ENCODE measurements at places on chromosomes 13 and 19.

DNA sequence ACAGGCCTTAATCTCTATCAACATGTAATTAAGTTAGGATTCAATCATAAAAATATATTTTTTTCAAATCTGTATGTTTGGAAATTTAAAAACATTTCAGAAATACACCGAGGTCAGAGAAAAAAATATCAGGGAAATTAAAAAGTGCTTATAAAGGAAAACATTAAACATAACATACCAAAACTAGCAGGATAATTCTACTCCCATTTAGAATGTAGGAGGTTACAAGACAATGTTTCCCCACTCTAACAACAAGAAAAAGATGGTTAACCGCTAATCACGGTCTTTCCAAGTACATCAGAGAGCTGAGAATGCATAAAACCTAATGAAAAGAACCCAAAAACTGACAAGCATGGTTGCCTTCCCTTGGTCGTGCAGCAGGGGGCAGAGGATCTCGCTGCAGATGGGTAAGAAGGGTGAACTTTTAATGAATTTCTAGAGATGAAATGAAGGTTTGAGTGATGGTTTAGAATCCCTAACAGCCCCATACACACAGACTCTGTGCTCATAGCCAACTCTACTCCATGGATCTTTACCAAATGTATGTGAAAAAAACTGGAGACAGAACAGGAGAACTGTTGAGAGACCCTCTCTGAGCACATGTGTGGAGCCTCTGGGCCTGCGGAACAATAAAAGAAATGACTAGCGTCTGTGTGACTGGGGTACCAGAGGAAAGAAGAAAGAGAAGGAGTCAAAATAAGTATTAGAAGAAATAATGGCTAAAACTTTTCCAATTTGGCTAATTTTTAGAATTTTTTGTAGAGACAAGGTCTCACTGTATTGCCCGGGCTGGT, 51.3 kb upstream of the LSM14A start:
- peak; percentile 64 for DNase-seq

DNA sequence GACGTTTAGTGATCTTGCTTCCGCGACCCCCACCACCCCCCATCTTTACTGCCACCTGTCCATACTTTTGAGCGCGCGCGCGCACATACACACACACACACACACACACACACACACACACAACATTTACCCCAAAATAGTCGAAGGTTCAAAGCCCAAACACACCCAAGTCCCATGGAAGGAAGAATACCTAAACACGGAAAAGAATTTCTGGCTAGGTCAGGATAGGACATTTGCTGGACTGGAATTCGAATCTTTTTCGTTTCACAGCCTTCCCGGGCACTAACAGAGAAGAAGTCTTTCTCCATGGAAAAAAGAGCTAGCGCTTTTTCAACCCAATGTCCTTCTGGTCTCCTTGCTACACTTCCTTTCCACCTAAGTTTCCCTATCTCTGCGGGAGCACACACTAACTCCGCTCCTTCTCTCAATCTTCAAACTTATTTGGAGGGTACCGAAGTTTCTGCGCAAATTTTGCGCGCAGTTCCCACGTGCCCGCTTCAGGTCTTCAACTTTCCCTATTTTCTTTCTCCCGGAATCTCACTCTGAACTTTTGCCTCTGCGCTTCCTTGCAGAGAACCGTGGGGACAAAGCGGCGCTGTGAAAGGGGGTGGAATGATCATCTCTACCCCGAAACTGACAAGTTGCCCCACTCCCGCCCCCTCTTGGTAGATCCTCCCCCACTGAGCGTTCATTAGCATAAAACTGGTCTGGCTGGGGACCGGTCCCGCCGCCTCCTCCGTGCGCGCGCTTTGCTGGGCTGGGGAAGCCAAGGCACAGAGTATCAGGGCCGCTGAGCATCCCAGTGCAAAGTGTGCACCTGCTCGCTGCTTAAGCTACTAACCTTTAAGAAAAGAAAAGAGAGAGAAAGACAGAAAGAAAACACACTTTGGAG, 2.7 kb downstream of the DACH1 start:
- DNase-seq, result no peak

GRCh38 chr19:23774524-23774971, 15.9 kb upstream of the ZNF681 start:
- DNase-seq, result no peak

DNA sequence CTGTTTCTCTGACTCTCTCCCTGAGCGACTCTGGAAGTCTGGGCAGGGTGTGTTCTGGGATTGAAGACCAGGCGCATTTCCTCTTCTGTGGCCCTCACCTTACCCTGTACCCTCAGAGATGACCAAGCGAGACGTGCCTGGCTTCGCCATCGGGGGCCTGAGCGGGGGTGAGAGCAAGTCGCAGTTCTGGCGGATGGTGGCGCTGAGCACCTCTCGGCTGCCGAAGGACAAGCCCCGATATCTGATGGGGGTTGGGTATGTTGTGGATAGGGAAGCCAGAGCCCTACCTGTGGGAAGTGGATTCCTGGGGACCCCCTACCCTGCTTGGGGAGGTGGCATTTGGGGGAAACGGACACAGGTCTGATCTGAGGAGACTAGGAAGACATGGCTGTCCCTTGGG, 5.8 kb upstream of the DNM2 start:
- DNase-seq, result no peak

- no peak for DNase-seq
These were observed 471.5 kb downstream of the FGF14 start for GRCh38 chr13:101930331-101930730.

GRCh38 chr19:38204096-38204495, 19.9 kb downstream of the DPF1 start:
- no peak for DNase-seq

DNA sequence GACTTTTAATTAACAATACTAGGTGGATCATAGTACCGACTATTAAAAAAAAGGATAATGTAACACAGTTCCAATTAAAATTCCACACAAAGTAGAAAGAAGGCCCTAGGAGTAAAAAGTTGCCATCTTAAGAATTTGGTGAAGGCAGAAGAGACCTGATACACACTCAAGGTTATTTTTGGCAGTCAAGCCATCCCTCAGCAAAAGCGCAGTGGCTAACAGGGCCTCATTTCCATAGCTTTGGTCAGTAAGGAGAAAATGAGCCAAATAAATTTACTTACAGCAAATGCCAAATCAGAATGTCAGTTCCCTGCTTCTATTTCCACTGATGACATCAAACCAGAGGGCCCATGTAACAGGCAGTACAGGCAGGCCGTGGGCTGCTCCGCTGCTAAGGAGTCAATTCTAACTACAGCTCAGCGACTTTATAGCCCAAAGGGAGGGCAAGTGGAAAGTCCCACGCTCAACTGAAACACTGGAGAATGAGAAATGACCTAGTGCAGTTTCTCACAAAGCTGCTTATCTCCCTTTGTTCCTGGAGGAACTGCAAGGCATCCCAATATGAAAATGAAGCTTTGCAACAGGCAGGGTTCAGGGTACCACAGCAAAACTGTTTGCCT, 6.3 kb downstream of the ARGLU1 start:
- peak; percentile 25 for DNase-seq

- DNase-seq, result no peak
These were observed 506.6 kb downstream of the EFNB2 start for GRCh38 chr13:106028911-106029310.

- DNase-seq, result no peak
These were observed 42.1 kb upstream of the EBPL start for GRCh38 chr13:49733181-49733951.
